ENCODE measurements at places on chromosomes 2 and 18. TPM values are rescaled to one million over a fixed set of nuclear protein-coding genes. Genes with fewer than 3 reads are reported as not detected.

RNF125 gene
- total RNA-seq = 8.9 TPM

GCKR gene
- not detected for total RNA-seq

FAM237A gene
- total RNA-seq = not detected

DSG2 gene
- total RNA-seq = 131 TPM

SPAST gene
- 18.9 TPM for total RNA-seq

RAB27B gene
- total RNA-seq = 14.9 TPM

SPOPL gene
- 33.2 TPM for total RNA-seq

WNT10A gene
- 0.22 TPM for total RNA-seq

ZNF892 gene
- total RNA-seq = 1.5 TPM

ZSWIM2 gene
- total RNA-seq = not detected

DSC3 gene
- total RNA-seq = 0.19 TPM

WNT6 gene
- 0.39 TPM for total RNA-seq

CYP26B1 gene
- 2.5 TPM for total RNA-seq

TUBB8B gene
- 0.55 TPM for total RNA-seq

UGT1A4 gene
- 2.9 TPM for total RNA-seq

AGBL5 gene
- 19.2 TPM for total RNA-seq

ATIC gene
- 91.2 TPM for total RNA-seq

LOXL3 gene
- total RNA-seq = 4.4 TPM

KLHL41 gene
- 1.1 TPM for total RNA-seq

PKP4 gene
- 41.6 TPM for total RNA-seq

ADCYAP1 gene
- 0.17 TPM for total RNA-seq

DYTN gene
- not detected for total RNA-seq

TCF23 gene
- total RNA-seq = 0.05 TPM

MARCHF7 gene
- total RNA-seq = 75.6 TPM

IKZF2 gene
- 11.1 TPM for total RNA-seq

NBEAL1 gene
- total RNA-seq = 81.0 TPM

NT5C1B gene
- not detected for total RNA-seq

SFT2D3 gene
- 8.1 TPM for total RNA-seq

SERPINB13 gene
- not detected for total RNA-seq

HK2 gene
- total RNA-seq = 281 TPM

ABHD1 gene
- 0.22 TPM for total RNA-seq

POTEF gene
- not detected for total RNA-seq

ACVR1C gene
- total RNA-seq = 19.4 TPM

VIT gene
- not detected for total RNA-seq

ANKRD30B gene
- 0.09 TPM for total RNA-seq

SLC5A7 gene
- total RNA-seq = not detected

VSNL1 gene
- 2.1 TPM for total RNA-seq

LRP1B gene
- total RNA-seq = 0.12 TPM

EFR3B gene
- 1.0 TPM for total RNA-seq

GALNT13 gene
- total RNA-seq = 1.5 TPM

CYP27C1 gene
- 0.82 TPM for total RNA-seq

LCT gene
- total RNA-seq = 0.09 TPM

OSR1 gene
- total RNA-seq = 15.8 TPM

ARMC9 gene
- 32.2 TPM for total RNA-seq

All from mucosa of descending colon (tissue), 3 donors.